ENCODE measurements at places on chromosomes 3 and 15.

DNA sequence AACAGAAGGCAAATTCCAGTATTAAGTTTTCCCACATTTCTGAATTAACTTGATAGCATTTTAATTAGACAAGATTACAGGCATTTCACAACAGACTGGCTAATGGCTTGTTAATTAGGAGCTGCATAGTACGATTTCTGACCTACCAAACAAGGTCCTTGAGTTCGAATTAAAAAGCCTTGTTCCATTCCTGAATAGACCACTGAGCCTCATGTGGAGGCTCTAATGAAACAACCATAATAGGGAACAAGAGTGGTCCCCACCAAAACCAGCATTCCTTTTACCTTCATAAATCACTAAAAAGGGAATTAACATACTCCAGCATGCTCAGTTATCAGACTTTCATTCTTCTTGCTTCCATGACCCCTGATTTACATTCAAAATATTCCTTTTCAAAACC is 66.4 kb downstream of the PRTG start:
- DNase-seq, result no peak

DNA sequence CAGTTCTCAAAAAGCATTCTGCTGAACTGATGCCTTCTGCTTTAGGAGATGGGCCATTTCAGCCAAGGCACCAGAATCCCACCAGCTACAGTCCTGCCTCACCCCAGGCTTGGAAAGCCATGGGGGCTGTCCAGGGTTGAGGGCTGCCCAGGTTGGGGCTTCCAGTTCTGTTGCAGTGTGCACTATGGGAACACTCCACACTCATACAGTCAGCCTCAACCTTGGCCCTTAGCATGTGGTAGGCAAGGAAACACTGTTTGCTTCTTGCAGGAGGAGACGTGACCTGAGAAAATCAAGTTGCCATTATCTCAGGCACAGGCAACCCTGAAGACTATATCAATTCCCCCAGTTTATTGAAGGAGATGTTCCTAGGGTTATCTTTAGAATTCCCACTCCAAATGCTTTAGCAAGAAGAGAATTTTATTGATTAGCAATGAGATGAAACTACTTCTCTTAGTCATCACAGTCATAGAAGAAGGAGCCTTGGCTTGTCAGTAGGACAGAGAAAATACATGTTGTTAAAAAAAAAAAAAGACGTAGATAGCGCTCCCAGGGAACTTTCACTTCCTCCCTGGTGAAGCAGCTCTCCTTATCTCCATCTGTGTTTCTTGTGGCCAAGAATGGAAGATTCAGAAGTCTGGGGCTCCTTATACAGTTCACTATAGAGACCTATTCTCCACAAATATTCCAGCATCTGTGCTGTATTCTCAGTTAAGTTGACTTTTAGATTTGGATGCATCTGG is 38.3 kb upstream of the IL12A start:
- DNase-seq, result no peak

DNA sequence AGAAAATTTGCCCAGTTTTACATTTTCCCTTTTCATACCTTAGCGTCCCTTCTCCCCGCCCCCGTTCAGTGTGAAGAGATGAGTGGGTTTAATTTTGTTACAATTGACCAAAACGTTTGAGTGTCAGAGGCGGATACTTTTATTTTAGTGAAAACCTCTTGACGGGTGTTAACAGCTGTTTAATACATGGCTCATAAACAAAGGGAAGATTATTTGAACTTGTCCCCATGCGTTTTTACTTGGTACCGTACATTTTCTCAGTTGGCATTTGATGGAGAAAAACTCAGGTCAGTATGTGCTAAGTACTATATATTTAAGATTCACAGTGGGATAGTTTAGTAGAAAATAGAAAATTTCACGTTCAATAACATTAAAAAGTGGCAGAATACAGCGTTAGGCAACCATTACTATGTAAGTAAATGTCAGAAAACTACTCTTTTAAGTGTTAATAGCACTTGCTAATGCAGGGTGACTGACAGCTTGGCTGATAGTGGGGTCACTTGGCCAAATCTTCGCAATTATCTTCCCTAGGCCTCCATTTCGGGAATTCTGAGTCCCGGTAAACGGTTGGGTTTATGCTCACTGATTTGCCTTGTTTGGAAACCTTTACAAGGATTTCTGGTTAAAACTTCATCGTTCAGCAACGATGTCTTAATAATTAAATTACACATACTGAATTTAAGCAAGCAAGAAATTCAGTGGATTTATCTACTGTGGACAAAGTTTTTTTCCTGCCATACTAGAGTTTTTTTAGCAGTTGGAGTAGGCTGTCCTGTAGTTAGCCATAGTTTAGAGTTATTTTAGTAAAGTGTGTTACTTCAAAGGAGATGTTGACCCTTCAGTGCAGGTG is 4.8 kb downstream of the CHD2 start:
- no peak for DNase-seq

DNA sequence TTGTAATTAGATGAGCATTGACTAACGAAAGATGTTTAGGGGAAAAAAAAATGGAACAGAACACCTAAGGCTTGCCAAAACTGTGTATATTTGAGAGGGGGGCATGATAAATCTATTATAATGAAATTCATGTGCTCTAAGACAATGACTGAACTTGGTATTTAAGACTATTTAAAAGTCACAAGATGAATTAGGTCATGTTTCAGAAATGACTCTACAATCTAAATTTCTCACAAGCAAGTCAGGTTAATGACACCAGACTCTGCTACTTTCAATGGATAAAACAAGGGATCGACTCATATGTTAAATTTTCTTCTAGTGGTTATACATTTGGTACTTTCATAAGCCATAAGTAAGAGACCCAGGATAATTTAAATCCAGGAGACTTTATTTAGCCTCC is 78.4 kb downstream of the DUT start:
- no peak for DNase-seq

DNA sequence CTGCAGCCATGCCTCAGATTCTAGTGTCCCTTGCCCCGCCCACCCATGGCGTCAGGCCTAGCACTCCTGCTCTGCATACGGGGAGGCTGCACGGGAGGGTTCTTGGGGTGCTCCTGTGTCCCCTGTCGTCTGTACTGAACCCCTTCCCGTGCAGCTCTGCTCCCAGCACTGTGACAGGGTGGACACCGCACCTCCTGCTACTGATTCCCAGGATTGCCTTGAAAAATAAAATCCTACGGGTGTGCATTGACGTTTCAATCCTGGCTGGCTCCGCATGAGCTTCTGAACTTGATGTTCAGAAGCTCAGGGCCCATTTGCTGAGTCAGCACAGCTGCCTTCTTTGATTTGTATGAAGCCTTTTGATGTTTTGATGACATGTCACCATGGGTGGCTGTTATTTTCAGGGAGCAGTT is 176.4 kb downstream of the APBA2 start:
- no peak for DNase-seq

- no peak for DNase-seq
These were observed 35.1 kb upstream of the EIF3J start for GRCh38 chr15:44501768-44502366.

GRCh38 chr15:93247466-93248121 is 158.6 kb upstream of the RGMA start:
- no peak for DNase-seq

DNA sequence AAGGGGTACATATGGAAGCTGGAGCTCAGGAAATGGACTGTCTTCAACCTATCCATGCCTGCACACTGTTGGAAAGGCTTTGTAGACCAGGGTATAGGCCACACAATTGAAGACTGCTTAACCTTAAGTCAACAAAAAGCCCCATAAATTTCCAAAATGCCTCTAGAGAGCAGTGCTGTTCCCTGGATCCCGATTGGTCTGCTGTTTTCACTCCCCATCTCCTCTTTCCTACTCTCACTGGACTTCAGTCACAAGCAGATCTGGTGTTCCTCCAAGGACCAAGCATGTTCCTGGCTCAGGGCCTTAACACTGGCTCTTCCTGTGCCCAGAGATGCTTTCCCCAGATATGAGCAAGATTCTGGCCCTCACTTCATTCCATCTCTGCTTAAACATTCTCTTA is 22.8 kb upstream of the LRRC34 start:
- no peak for DNase-seq

GRCh38 chr3:123089611-123090331 is 22.9 kb downstream of the PDIA5 start:
- DNase-seq, result peak; percentile 71

GRCh38 chr15:41259546-41260189 is 28.6 kb downstream of the CHP1 start:
- DNase-seq, result no peak

DNA sequence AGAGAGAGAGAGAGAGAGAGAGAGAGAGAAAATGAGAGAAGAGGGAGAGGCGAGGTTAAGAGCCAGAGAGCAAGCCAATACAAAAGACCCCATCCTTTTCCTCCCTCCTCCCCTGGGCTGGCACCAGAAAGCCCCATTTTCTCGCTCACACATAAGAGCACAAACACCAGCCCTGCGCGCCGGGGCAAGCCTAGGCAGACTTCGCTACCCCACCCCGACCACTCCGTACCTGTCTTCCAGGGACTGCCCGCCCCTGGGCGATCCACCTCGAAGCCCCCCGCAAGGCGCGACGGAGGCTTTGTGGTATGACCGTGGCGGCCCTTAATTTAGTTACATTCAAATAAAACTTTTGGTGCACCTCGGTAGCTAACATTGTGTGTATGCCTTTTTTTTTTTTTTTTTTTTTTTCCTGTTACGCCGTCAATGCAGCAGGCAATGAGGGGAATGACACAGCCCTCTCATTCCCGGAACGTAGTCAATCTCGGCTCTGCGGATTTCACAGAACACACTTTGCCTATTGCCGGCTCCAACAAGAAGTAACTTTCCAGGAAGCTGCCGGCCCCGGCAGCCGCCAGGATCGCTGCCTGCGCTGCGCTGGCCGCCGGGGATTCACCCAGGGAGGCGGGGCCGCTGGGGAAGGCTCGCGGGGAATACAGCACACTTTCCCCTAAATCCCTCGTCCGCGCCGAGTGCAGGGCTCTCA is 7.7 kb downstream of the BCL6 start:
- peak; percentile 90 for DNase-seq

DNA sequence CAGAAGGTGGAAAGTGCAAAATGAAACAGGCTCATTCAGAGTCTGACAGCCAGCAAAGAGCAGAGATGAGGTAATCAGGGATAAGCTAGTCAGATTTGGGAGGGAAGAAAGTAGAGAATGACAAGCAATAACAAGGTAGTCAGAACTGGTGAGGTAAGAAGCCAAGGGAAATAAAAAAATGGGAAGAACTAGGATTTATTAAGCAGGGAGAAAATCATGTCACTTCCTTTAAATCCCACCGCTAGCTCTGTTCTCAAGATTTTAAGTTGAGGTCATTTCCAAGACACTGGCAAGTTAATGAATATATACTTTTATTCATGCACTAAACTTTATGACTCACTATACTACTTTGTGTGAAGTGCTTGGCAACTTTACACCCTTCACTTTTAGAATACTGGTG is 1106.8 kb downstream of the IGSF11 start:
- DNase-seq, result no peak

DNA sequence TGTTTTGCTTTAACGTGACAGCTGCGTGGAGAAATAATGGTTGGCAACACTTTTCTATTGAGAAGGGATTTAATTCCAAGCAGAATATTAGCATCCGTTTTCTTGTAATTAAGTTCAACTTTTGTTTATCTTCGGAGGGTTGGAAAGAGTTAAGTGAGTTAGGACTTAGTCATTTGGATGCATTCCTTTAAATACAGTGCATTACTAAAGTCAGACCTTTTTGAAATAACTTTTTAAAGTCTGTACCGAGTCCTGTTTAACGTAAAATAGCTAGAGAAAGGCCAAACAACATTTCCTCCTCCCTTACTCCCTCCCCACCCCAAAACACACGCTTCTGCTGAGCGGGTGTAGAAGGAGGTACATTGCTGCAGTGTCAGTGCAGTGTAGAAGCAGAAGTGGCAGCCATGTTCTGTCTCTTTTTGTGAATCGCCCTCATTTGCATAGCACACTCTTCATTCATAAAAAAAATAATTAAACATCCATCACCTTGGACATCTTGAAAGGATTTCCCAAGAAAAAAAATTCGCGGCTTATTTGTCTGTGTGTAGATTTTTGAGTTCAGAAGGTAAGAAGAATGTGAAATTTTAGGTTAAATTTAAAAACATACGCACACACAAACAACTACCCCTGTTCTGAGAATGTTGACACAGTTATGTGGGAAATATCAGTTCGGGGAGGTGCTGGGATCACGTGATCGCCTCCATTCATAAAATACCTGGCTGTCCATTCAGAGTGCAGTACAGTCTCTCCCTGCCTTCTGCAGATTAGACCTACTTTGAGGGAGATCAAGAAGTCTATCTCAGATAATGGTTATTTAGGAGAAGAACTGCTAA is 1.6 kb downstream of the SPRED1 start:
- DNase-seq, result peak; percentile 70

DNA sequence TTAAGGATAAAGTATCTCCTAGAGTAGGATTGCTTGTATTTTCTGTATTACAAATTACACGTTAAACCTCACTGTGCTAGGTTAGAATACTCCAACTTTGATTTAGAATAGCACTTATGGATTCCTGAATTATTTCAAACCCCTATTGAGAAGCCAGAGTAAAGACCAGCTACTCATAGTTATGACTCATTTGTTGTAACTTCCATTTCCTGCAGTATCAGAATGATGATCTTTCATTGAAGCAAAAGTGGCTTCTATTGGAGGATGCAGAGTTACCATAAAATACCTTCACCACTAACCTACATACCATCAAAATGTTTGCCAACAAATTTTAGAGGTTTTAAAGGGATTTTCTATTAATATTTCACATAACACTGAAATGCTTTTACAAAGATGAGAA is 1322.7 kb upstream of the ALCAM start:
- no peak for DNase-seq

DNA sequence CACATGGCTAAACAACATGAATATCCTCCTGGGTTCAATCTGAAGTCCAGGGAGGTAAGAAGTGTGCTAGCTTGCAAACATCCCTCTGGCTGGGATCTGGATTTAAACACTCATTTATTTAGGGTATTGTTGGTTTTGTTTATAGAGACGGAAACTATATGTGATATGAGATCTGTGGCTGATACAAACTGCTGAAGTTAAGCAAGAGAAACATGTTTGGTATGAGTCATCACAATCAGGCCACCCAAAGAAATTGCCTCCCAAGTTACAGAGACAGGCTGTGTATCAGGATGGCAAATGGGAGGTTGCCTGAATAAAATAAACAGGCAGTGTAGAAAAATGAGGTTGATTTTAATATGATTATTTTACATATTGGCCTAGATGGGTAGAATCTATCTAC is 562.1 kb downstream of the IGSF11 start:
- no peak for DNase-seq

DNA sequence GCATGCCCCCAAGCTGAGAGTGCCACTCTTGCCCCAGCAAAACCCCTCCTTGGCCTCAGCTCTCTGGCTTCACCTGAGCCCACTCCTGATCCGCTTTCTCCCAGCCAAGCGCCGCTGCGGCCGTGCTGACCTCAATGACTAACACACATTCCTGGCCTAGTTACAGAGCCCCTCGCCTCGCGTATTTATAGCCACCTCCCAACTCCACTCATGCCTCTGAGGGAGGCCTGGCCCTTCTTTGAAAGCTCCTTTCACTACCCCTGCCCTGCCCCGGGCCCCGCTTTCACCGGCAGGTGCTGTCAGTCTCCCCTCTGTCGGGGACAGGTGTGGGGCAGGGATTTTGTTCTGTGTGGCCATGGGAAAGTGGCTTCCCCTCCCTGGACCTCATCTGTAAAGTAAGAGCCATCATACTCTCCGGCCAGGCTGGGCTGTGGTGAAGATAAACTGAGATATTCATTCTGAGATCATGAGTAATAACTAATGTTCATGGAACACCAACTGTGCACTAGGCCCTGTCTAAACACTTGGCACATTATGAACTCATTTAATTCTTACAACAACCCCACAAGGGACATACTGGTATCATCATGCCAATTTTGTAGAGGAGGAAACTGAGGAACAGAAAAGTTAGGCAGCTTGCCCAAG is 13.2 kb upstream of the ATP2B2 start:
- DNase-seq, result no peak
